ENCODE measurements at places on chromosomes 2 and 18.

- DNase-seq = peak; percentile 82
These were observed 102.7 kb downstream of the CSRNP3 start for GRCh38 chr2:165572151-165572550.

GRCh38 chr2:192379736-192380135, 185.0 kb upstream of the TMEFF2 start:
- no peak for DNase-seq

- no peak for DNase-seq
These were observed 80.7 kb downstream of the PDCL3 start for GRCh38 chr2:100643467-100643866.

GRCh38 chr2:16663121-16663905, 2.3 kb downstream of the CYRIA start:
- no peak for DNase-seq

DNA sequence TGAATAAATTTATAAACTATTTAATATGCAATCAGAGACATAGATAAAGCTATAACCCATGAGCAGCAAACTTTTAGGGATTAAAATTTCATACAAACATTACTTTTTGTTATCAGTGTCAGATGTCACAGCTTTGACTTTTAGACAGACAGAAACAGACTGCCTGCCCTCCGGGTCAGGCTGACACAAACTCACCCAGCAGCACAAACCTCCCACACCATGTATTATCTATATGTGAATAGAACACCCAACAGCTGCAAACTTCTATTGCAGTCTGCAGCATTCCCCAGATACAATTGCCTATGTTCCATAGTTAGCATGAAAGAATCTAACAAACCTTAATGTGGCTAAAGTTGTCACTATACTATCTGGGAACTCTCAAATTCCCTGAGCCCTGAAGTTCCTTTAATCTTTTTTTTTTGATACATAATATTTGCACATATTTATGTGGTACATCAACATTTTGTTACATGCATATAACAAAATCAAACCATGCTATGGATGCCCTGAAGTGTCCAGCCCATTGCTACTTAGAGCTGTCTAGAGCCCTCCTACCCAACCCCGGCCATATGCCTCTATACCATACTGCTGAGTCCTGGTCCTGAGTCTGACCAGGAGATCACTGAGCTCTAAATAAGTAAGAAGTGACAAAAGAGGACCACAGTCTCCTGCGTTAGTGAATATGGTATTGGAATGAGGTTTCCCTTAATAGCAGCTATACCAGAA, 214.4 kb downstream of the ZNF385B start:
- DNase-seq = no peak

DNA sequence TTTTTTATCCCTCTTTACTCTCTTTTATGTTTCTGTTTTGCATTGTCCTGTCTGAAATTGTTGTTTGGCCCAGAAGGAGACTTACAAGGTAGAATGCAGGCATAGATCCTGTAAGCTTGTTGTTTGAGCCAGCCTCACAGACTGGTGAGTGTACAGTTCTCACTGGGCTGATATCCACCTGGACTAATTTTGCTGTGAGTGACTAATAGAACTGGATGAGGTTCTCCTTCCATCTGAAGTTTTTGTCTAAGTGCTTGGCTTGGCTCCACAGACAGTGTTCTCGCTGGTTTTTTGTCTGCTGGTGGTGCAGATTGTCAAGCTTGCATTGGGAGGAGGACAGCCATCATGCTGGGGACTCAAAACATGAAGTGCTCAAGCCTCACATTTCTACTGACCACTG, 495.7 kb downstream of the TSN start:
- no peak for DNase-seq

- DNase-seq = no peak
These were observed 36.4 kb downstream of the CACNB4 start for GRCh38 chr2:152062125-152063091.
